ENCODE measurements at places on chromosomes 7 and 10. TPM values are rescaled to one million over a fixed set of nuclear protein-coding genes. Genes with fewer than 3 reads are reported as not detected.

DNA sequence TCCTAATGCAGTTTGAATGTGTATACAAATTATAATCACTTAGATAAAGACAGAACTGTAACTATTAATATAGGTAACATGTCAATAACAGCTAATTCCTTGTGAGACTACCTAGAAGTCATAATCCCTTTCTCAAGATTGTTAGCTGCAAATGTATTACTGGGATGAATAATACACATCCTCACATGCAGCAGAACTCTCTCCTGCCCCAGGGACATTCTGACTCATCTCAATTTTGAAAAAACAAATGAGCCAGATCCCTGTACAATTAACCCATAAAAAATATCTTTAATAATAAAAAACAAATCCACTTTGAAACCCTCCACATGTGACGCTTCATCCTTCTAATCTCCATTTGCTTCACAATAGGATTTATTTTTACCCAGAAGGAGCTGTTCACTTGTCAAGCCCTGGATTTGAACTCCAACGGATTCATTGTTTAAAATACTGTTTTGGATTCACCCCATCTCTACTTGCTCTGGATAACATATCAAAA lies 428.4 kb upstream of the TEX47 start:
- H3K4me3 ChIP-seq = no peak overlapping the region
- DNase-seq = no peak
- no peaks in the 10 kb centered on the region for H3K27me3 ChIP-seq
- no peak overlapping the region for H3K27ac ChIP-seq
- no peaks in the 10 kb centered on the region for H3K36me3 ChIP-seq

DNA sequence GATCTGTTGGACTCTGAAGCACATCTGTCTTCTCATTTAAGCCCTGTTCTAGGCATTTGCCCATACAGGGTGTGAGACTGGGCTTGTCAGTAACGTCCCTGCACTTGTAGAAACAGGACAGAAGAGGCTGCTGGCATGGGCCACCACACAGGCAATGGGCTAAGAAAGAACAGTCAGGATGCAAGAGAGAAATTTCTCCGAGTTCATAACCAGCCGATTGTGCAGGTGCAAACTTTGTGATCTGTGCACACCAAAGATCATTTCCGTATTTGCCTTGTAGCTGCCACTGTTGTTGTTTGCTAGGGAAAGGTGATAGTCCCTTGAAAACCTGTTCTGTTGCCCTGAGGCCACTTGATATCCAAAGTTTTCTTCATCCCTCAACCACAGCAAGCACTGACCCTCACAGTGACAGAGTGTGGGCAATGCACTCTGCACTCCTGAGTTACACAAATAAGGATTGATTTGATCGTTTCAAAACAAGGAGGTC lies 20.3 kb downstream of the KLF6 start:
- no peak for DNase-seq
- no peaks in the 10 kb centered on the region for H3K27me3 ChIP-seq
- H3K4me3 ChIP-seq = peak overlapping the region; percentile 84
- H3K36me3 ChIP-seq = peaks cover 5% of the 10 kb centered on the region
- H3K27ac ChIP-seq = peak overlapping the region; percentile 77
- H3K4me1 ChIP-seq = peaks cover 85% of the 10 kb centered on the region

DNA sequence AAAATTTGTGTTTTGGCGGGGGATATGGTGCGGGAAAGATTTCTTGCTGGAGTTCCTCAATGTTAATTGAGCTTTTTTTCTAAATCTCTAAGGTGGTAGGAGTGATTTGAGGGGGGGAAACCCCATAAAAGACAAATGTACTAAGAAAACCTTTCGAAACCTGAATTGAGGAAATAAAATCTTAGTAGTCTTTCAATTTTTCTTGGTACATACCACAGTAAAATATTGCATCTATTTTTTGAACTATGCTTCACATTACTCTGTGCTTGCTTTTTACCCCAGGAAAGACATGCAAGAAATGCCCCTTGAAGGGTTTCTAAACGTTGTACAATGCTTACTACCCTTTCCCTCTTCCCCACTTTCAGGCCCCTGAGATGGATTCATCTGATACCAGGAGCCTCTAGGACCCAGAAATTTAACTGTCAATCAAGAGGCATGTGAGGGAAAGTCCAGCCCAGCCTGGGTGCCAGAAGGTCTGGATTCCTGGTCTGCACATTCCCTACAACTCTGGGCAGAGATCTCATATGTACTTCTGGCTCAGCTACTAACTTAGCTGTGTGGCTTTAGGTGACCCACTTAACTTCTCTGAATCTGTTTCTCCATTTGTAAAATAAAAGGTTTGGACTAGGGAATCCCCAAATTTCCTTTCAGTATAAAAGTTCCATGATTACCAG lies 5.8 kb upstream of the PDCD4 start:
- H3K36me3 ChIP-seq = peaks cover 4% of the 10 kb centered on the region
- H3K4me3 ChIP-seq = peak overlapping the region; percentile 84
- peak overlapping the region; percentile 93 for H3K27ac ChIP-seq
- no peak for DNase-seq
- H3K4me1 ChIP-seq = peaks cover 85% of the 10 kb centered on the region

DNA sequence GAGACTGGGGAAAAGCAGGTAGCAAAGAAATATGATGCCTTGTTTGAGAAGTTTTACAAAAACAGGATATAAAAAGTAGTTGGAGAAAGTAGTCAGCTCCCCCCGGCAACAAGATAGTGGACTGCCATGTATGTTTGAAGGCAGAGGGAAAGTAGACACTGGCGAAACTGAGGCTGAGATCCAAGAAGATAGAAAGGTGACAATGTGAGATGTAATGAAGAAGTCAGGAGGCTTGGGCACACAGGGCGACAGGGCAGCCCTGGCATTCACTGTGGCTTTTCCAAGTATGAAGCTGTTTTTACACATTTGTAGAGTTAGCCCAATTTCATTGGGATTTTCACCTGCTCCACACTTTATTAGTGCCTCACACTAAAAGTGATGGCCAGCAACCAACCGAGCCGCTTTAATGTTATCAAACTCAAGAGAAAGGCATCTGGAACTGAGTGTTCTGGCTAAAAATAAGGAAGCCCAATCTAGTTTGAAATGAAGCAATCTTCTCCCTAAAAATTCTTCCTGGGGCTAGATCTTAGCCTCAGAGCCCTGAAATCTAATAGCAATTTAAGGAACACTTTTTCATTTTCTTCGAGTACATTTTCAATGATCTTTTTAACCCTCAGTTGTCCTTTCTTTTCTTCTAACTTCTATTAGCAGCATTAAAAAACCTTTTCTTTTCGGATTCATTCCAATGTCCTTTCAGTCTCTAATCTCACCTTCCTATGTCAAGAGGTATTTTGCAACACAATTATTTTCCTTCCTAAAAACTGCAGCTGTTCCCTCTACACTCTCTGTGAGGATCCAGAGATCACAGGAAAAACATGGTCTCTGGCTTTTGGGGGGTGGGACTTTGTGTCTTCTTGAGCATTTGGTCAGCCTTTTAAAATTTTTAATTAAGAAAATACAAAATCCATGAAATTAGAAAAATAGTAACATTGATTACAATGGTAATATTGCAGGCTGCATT lies 108.0 kb downstream of the RNLS start:
- H3K4me3 ChIP-seq = no peak overlapping the region
- H3K4me1 ChIP-seq = no peaks in the 10 kb centered on the region
- H3K36me3 ChIP-seq = no peaks in the 10 kb centered on the region
- H3K27me3 ChIP-seq = no peaks in the 10 kb centered on the region

DNA sequence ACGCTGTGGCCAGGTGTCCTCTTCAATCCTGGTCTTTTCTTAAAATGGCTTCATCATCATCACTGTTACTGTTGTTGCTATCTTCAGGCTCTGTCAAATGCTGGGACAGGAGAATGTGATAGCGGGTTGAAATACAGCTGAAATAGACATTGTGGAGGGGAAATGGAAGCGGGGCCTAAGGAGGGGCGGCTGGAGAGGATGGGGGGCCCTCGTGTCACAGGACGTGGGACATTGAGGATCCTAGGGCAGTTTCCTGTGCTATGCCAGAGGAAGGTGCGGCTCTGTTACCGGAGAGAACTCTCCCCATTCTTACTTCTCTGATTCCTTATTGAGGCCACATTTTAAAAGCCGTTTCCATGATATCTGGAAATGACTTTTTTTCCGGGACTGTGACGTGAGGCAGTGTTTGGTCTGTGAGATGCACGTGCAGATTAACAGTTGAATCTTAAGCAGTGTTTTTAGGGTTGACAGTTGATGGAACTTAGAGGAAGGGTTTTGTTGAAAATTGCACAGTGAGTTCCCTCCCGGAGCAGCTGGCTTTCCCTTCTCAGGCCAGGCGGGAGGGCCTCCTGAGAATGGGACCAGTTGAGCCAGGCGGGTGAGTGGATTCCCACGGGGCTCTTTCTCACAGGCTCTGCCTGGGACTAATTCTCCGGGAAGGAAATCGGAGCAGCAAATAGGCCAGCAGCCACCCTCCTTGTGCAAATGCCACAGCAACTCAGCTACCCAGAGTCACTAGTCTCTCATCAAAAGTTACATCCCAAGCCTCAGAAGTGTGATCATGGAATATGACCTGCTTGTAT lies 125.2 kb downstream of the TACC2 start:
- peaks cover 33% of the 10 kb centered on the region for H3K27me3 ChIP-seq
- no peaks in the 10 kb centered on the region for H3K36me3 ChIP-seq
- H3K4me3 ChIP-seq = no peak overlapping the region
- DNase-seq = no peak
- no peak overlapping the region for H3K27ac ChIP-seq

DNA sequence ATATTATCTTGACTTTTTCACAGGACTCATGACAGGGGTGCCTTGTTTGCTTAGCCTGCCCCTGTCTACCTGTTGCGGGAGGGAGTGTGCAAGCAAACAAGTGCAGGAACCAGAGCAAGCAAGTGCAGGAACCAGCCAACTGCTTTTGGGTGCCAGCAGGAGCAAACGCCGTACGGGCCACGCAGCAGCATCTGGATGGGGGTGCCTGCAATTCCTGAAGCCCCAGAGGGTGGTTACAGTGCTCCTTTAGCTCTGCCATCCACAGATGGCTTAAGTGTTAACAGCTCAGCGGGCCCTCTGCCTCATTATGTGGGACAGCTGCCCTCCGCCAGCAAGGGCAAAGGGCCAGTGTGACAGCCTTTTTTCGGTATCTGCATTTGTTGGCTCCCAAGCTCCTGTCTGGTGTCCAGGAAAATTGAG lies 83.5 kb downstream of the MICU1 start:
- no peak overlapping the region for H3K27ac ChIP-seq
- no peaks in the 10 kb centered on the region for H3K36me3 ChIP-seq
- H3K27me3 ChIP-seq = no peaks in the 10 kb centered on the region

DNA sequence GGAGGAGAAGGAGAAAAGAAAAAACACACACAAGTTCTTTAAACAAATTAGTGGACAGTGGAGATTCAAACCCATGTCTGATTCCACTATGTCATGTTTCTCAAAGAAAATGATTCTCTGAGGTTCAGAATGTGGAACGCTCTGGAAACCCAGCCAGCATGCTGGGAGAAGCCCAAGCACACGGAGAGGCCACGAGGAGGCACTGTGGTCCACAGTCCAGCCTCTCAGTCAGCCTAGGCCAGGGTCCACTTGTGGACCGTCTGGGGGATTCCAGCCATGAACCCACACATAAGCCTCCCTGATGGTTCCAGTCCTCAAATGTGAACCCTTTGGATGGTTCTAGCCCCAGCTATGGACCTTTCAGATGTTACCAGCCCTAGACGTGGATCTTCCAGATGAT lies 73.4 kb downstream of the CAV1 start:
- H3K4me1 ChIP-seq = peaks cover 2% of the 10 kb centered on the region
- no peak overlapping the region for H3K4me3 ChIP-seq
- DNase-seq = no peak
- H3K27me3 ChIP-seq = peaks cover 34% of the 10 kb centered on the region
- no peak overlapping the region for H3K27ac ChIP-seq

- H3K4me3 ChIP-seq = no peak overlapping the region
- peaks cover 9% of the 10 kb centered on the region for H3K4me1 ChIP-seq
- peaks cover 33% of the 10 kb centered on the region for H3K27me3 ChIP-seq
- no peak for DNase-seq
- no peak overlapping the region for H3K27ac ChIP-seq
- no peaks in the 10 kb centered on the region for H3K36me3 ChIP-seq
These were observed 319.8 kb downstream of the ADARB2 start for GRCh38 chr10:1417574-1417973.

GRCh38 chr7:4085937-4086691 lies 596.0 kb upstream of the FOXK1 start:
- DNase-seq = no peak
- H3K4me1 ChIP-seq = no peaks in the 10 kb centered on the region
- H3K4me3 ChIP-seq = no peak overlapping the region
- peaks cover 20% of the 10 kb centered on the region for H3K27me3 ChIP-seq
- H3K27ac ChIP-seq = no peak overlapping the region
- no peaks in the 10 kb centered on the region for H3K36me3 ChIP-seq

DNA sequence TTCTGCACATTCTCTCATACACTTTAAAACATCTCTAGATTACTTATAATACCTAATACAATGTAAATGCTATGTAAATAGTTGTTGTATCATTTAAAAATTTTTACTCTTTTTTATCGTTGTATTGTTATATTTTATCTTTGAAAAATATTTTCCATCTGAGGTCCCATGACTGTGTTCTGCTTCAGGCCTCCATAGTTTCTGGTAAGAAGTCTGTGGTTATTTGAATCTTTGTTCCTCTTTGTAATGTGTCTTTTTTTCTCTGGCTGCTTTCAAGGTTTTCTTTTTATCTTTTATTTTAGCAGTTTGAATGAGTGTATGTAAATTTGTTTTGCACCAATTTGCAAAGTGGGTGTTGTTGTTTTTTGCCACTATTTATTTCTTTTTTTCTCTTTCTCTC lies 263.1 kb downstream of the RPS24 start:
- no peaks in the 10 kb centered on the region for H3K36me3 ChIP-seq
- no peak overlapping the region for H3K4me3 ChIP-seq
- no peak for DNase-seq
- no peaks in the 10 kb centered on the region for H3K27me3 ChIP-seq

DNA sequence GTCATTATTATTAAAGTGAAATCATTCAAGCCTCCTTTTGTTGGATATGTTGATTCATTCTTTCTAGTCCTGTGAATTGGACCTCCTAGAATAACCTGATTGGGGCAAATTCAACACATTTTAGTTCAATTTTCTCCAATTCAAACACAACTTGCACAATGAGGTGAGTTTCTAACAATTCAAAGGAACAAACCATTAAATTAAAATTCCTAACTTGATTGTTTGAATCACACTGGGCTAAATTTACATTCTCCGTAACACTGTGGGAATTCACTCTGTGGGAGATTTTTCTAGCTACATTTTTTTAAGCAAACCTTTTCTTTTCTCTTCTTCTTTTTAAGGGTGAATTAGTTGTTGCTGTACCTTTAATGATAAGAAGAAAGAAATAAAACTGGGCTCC lies 68.3 kb upstream of the CABCOCO1 start:
- H3K4me1 ChIP-seq = no peaks in the 10 kb centered on the region
- H3K27me3 ChIP-seq = no peaks in the 10 kb centered on the region
- H3K36me3 ChIP-seq = no peaks in the 10 kb centered on the region

DNA sequence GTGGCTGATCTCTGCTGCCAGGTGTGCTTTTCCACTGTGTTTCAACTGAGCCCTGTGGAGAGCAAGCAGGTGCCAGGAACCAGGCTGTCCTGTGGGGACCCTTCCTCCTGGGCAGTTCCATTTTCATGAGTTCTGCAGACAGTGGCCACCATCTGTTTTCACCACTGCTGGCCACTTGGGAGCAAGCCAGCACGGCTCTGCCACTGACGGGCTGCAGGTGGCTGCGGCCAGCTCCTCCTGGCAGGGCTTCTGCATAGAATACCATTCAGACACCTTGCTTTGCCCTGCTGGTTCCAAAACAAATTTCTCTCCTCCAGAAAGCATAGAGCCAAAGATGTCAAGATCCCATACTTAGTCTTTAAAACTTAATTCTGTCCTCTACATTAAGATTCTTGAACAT lies 48.3 kb downstream of the LANCL2 start:
- H3K27ac ChIP-seq = no peak overlapping the region
- no peak for DNase-seq
- no peak overlapping the region for H3K4me3 ChIP-seq
- no peaks in the 10 kb centered on the region for H3K36me3 ChIP-seq
- H3K4me1 ChIP-seq = peaks cover 3% of the 10 kb centered on the region

Gene GHRHR
- not detected for total RNA-seq

Gene NAT16
- total RNA-seq = not detected

Gene ZNF365
- 0.86 TPM for total RNA-seq

Gene ZNF488
- total RNA-seq = not detected

Gene UNCX
- total RNA-seq = not detected

Gene SFMBT2
- 94.9 TPM for total RNA-seq
